Heart left ventricle (tissue), 16 donors: ENCODE measurements at places on chromosomes 4 and X. TPM values are rescaled to one million over a fixed set of nuclear protein-coding genes. Genes with fewer than 3 reads are reported as not detected.

SLC9A7 gene
- total RNA-seq = 2.3 TPM

DNA sequence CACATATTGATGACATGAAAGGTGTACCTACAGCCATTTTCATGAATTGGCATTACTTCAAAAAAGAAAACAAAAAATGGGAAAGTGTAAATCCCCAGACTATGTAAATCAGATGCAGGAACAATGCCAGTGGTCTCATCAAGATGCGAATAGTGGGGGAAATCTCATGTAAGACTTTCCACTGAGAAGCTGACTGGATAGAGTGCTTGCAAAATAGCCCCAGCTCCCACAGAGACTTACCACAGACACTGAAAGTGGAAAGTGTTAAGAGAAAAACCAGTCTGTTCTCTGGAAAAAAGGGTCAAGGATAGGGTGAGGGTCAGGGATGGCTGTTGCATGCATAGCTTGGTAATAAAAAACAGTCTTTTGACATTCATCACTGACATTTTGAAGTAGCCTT is 73.2 kb upstream of the ARMCX2 start:
- DNase-seq = no peak

DNA sequence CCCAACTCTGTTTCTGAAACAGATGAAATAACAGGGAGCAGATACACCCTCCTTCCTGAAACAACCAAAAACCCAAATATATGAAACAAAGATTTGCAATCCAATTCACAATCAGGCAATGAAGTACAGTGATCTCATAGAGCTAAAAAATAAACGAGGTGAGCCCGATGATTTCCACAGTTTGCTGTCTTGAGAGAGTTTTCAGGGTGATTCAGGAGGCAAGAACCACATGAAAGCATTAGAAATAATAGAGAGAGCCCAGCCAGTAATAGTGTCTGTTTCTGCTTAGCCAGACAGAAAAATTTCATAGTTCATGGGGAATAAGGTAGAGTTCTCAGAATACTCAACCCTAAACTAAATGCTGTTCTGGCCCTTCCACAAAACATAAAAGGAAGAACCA is 296.2 kb downstream of the PDHA2 start:
- DNase-seq = no peak

DNA sequence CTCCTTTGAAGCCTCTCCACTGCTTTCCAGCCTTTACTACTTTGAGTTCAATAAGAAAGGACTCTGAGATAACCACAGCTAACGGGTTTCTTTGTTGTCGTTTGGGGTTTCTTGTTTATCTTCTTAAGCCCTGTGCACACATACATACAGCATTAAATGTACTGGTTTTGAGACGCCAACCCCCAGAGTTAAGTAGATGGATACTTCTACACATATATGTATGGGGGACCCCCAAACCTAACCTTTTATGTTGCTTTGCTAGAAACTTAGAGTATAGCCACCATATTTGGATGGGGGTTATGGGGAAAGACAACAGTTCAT is 697 bp downstream of the CEP135 start:
- DNase-seq = no peak

DNA sequence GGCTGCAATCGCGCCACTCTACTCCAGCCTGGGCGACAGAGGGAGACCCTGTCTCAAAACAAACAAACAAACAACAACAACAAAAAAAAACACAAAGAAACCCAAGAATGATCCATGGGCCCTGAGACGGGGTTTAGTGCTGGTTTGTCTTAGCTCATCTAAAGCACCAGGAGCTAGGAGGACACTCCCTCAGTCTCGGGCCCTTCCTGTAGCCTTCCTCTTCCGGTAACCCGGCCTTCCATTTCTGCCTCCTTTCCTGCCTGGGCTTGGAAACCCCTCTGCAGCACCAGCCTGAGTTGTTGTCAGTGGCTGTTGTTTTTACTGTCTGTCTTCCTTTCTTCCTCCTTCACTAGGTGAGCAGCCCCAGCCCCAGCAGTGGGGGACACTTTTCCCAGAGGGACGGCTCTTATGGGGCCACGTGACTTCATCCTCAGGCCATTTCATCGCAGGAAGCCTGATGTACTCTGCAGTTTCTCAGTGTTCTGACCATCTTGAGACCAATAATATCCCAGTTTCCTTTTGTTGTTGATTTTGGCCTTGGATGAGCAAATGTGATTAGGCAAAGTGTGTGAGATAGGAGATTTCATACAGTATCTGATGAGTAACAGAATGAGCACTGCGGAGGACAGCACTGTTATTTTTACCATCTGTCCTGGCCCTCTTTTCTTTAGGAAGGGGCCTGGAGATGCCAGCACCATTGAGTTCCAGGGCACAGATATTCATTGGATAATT is 90.1 kb downstream of the ANAPC4 start:
- DNase-seq = no peak
